Karpas-422 (cell line): ENCODE measurements at places on chromosomes 3 and 15.
A peak's percentile ranks its signal among the peaks of the same experiment; 100 is the strongest.

DNA sequence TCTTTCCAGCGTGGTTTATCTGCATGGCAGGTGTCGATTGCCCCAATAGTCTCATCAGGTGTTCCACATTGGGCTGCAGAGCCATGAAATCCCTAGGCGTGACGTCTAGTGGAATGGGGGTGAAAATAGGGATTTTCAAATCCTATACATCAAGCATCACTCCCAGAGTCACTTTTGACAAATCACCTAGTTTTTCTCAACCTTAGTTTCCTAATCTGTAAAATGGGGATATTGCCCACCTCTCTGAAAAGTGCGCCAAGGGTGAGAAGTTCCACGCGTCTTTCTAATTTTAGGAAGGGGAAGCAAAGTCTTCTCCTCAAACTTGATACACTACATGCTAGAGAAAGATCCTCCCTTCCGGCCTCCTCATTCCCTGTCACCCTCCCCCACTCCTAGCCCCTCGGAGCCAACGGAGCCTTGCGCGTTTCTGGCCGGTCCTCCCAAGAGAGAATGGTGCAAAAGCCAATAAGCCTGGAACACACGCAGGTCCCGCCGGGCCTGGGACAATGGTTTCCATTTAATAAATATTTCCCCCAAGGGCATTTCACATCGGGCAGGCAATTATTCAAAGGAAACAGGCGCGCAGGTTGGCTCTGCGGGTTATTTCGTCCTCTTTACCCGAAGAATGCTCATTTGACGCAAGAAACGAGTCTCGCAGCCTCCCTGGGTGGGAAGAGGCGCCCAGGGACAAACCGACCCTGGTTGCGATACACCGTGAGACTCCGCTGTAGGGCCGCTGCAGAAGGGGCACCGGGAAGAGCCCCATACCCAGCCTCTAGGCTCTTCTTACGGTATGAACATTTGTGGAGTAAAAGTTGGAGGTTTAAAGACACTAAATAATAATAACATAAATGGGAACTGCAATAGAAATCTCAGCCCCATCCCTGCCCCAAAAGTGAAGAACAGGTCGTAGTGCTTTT is 1.2 kb upstream of the SOX14 start:
- DNase-seq: no peak

DNA sequence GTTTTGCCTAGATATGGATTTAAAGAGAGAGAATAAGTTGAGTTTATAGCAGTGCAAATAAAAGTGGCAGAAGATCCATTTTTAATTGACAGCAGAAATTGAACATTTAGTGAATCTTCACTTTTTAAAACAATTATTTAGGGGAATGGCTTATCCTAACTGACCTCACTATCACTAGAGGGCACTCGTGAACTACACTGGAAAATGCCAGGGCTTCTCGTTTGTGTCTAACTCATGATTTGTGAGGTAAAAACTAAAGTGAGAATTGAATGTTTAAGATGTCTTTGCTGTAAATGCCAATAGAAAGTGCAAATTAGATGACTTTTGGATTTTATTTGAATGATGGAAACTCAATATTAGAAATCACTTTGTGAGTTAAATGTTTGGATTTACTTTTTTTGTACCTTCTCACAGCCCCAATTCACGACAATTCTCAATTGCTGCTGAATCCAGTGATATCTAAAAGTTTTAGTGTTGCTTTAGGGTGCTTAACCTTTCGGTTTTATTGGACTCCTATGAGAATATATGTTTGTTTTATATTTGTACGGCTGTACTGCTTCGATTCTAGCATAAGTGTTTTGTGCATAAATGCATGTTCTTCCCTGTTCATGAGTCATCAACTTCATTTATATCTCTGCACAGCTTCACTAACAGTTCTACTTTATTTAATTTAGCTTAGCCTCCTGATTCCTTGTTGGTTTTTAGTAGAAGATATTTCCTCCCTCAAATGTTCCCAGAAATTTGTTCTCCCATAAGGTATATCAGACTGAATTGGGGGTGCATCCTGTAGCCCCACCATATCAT is 462.1 kb downstream of the MFSD1 start:
- DNase-seq: peak; percentile 75

DNA sequence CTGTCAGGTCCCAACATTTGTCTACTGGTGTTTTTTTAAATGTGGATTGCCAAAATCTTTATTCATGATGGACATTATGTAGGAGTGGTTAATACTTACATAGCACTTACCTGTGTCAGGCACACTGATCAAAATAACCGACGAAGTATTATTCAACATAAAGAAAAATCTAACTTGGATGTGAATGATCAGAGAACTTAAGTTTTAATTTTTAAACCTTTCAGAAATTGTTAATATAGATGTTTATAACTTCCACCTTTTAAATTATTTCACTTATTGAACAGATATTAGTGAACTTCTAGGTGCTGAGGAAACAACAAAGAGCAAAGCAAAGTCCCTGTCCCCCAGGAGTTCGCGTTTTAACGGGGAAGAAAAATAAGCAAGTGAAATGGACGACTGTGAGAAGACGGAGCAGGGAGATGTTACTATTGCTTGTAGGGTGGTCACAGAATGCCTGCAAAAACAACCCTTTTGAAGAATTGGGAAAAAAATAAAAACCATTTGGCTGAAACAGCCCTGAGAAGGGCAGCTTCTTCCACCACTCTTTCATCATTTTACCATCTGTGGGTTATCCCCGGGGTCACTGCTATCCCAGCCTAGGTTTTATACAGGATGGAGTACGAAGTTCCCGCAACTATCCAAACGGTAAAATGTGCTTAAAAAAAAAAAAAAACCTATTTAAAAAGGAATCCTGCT is 915 bp upstream of the APH1B start:
- no peak for DNase-seq

DNA sequence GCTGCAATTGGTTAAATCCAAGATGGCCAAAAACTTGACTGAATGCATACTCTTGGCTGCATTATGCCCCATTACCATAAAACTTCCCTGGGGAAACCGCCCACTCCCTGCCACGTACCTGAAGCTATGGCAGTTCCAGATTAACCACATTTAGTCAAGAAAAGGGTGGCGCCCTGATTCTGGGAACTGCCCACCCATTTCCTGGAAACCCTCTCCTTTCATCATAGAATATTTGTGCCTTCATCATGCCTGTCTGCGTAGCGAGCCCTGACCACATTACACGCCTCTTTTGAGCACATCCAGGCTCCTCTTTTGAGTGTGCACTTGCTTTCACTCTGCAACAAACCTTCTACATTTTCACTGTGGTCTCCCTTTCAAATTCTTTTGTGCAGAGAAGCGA is 5.2 kb downstream of the LINS1 start:
- peak; percentile 34 for DNase-seq

DNA sequence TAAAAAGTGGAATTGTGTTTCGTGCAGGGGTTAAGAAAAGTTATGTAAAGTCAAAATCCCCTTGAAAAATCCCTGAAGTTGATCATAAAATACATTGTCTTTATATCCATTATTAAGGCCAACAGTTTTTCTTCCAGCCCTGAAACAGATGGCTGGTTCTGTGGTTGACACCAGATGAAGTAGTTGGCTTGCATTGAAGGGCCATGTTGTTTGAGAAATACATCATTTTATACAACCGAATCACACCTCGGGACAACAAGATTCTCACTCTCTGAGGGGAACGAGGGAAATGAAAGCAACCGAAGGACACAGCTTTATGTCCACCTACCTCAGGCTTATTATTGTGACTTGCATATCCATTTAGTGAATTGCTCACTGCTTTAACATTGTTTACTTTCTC is 126.0 kb upstream of the MITF start:
- no peak for DNase-seq

GRCh38 chr15:40536501-40536900 is 28.3 kb downstream of the CCDC32 start:
- no peak for DNase-seq

- peak; percentile 59 for DNase-seq
Measured at GRCh38 chr3:36900474-36901443, 44.1 kb downstream of the TRANK1 start.

DNA sequence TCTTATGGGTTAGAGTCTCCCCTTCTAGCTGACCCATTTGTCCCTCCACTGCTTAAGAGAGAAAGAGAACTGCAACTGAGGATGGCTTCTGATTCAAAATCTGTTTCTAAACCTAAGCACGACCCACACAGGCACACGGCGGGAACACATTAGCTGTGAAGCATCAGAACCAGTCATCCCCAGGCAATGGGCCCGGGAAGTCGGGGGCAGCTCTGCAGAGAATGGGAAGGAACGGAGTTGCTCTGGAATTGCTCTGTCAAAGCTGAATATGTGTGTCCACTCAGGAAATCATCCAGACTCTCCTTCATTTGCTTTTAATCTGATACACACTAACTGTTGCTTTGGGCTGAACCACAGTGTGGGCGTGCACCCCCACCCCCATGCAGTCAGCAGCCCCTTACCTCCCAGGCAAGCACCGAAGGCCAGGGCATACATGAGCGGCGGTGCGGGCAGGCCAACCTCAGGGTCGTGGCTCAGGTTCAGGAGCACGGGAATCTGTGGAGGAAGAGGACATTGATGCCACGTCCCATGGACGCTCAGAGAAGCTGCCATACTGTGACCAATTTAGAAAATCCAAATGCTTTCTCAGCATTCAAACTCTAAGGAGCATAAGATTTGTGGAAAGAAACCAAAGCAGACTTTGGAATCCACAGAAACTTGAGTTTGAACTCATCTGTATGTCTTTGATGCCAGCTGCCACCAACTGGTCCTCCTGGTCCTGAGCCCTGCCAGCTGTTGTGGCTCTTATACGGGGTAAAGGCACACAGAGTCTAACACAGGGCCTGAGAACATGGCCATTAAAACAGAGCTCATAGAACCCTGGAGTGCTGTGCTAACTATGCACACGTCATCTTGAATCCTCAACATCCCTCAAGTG is 247.9 kb downstream of the OCA2 start:
- DNase-seq: no peak

GRCh38 chr3:188000361-188000861 is 153.5 kb upstream of the LPP start:
- peak; percentile 67 for DNase-seq

DNA sequence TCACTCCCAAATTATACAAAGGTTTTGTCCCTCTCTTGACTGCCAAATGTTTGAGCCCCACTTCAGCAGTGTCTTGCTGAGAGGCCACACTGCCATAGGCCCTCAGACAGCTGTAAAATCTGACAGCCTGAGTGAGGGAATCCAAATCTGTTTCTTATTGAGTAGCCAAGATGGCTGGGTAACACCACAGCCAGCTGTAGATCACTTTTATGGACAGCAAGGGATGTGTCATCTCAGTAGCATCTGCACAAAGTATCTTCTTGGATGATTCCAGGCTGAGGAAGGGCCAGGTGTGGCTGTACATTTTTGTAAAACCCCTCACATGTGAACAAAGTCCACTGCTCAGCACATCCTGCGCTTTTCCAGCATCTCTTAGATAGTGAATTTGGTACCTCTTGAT is 237.0 kb upstream of the LRTM1 start:
- DNase-seq: no peak

DNA sequence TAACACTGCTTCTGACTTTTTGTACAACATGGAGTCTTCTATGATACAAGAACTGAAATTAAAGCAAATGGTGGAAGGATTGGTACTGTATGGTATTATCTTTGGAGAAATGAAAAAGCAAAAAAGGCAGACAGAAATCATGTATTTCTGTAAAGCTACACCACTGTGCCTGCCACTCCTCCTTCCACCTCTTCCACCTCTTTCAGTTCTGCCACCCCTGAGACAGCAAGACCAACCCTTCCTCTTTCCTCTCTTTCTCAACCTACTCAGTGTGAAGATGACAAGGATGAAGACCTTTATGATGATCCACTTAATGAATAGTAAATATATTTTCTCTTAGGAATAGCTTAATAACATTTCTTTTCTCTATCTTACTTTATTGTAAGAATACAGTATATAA is 57.0 kb downstream of the CD200 start:
- DNase-seq: no peak

DNA sequence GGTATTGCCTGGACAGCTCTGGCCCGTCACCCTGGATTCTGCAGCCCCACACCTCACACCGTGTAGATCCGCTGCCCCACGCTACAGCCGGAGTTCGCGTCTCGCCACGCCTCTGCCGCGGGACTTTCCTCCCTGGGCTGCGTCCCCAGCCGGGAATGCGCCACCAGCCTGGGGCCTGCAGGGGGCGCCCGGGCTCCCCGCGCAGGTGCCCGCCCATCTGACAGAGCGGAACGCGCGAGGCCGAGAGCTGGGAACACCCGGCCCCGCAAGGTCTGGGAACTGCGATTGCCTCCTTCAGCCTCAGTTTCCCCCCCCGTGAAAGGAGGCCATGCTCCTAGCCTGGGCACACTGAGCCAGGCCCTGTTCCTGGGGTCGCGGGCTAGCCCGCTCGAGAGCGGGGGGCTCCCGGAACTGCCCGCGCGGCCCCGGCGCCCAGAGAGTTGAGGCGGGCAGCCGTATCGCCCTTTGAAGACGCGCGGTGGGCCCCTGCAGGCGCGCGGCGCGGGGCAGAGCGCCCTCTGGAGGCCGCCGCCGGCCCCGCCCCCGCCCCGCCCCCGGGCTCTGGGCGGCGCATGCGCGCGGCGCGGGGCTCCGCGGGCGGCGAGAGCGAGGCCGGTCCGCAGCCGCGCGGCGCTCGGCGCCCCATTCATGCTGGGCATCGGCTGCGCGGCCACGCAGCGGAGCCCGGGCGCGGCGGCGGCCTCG is at the start of gene PLXNA1:
TSS of gene PLXNA1 (plus strand) at position 645 of the 705 bp plus-strand sequence. CDS start 5,479 bp downstream, outside the sequence.
- DNase-seq: peak; percentile 84

GRCh38 chr15:45087513-45087912 is 26.5 kb downstream of the DUOX2 start:
- peak; percentile 43 for DNase-seq

- DNase-seq: no peak
Measured at GRCh38 chr3:89521328-89521727, 413.9 kb downstream of the EPHA3 start.

DNA sequence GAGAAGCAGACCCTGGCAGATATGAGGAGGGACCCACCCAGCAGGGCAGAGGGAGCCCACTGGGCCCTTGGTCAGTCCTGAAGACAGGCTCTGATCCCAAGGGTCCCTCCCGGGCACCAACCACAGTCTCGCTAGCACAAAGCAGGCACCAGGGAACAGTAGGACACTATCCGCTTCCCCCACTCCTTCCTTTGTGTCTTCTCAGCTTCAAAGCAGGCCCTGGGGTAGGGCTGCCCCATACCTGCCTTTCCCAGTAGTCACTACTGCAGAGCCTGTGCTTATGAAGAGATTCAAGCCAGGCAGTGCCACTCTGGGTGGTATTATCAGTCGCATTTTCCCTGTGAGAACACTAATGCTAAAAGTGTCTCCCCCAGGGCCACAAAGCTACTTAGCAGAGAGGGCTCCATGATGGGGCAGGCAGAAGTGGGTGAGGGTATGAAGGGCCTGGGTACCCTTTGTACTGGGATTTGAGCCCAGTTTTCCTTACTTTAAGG is 32.7 kb downstream of the SRPRB start:
- no peak for DNase-seq

GRCh38 chr15:29822684-29823459 is 604 bp upstream of the TJP1 start:
- DNase-seq: no peak

GRCh38 chr3:41688595-41689380 is 273.1 kb downstream of the ULK4 start:
- DNase-seq: no peak

DNA sequence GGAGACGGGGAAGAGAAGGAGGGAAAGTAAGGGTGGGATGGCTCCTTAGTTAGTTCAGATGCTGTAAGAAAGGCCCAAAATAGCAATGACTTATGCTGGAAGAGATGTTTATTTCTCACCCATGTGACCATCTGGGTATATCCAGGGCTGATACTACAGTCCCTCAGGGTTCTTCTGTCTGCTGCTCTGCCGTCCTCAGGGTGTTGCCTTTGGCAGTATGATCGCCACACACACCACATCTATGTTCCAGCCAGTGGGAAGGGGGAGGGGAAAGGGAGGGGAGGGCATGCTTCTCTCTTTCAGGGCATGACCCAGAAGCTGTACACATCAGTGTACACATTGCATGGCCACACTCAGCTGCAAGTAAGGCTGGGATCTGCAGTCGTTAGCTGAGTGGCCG is 10.2 kb downstream of the CD276 start:
- no peak for DNase-seq
